NCI-H345 (cell line): ENCODE measurements at places on chromosomes 2 and 18.

- DNase-seq, result no peak
Measured at GRCh38 chr2:119853777-119854399, 94.2 kb downstream of the PTPN4 start.

DNA sequence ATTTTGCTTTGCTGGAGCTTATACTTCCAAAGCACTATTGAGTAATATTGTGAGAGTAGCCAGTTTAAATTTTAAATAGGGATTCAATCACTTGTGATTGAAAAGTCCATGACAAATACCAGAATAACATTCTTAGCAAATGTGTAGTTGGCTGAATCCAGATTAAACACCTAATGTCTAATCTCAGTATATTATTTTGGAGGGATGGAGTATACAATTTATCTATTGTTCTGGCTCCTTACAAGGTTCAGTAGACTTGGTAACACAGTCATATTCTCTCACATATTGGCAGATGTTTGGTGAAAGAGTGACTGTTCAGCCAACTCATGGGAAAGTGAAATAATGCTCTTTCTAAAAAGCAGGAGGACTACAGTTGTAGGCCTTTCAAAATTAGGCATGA lies 2.2 kb downstream of the UGT1A9 start:
- no peak for DNase-seq

DNA sequence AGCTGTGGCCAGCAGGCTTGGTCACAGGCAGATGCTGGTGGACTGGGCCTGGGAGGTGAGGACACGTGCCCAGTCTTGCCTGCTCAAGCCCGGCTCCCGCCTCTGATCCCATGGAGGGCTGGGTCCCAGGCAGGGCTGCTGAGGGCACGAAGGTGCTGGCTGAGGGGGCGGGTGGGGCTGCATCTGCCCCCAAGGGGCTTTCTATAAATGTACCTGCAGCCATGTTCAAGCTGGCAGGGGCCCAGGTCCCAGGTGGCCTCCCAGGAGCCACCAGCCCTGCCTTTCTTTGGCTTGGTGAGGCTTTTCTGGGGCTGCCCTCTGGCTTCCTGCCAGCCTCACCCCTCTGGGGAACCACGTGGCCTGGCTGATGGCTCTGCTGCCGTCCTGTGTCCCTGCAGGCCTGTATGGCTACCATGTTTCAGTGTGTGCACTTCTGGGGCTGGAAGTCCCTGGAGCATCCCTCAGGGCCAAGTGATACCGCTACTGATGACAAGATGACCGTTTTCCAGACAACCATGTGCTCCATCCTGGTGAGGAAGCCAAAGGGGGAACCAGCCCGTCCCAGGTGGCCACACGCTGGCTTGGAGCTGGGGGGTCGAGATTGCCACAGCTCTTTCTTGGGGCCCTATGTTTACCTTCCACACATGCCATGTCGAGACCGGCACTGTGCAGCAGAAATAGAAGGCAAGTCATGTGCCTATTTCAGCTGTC lies 23.2 kb downstream of the HJURP start:
- DNase-seq, result peak; percentile 54

DNA sequence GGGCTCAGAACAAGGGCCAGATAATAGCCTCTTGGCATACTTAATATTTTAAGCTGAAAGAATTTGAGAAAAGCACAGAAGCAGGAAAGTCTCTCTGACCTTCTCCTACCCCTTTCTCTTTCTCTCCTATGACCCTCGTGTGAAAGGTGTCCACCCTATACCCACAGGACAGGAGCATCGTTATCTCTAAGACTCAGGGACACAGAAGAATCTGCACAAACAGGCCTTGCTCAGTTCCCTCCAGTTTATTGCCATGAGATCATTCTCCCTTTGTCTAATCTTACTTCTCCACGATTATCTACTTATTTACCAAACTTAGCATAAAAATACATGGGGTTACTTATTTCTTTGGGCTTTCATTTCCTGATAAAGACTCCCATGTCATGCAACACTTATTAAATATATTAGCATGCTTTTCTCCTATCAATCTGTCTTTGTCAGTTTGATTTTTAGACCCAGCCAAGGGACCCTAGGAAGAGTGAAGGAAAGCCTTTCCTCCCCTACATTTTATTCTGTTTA lies 370.7 kb downstream of the DLGAP1 start:
- no peak for DNase-seq

GRCh38 chr2:112047537-112048235 lies 7.4 kb upstream of the TMEM87B start:
- no peak for DNase-seq

- DNase-seq, result no peak
Measured at GRCh38 chr2:232321817-232322559, 56.6 kb upstream of the ALPP start.

- no peak for DNase-seq
Measured at GRCh38 chr2:200856806-200857205, 7.7 kb downstream of the CLK1 start.

- no peak for DNase-seq
Measured at GRCh38 chr2:190530248-190530900, 4.1 kb downstream of the NEMP2 start.

DNA sequence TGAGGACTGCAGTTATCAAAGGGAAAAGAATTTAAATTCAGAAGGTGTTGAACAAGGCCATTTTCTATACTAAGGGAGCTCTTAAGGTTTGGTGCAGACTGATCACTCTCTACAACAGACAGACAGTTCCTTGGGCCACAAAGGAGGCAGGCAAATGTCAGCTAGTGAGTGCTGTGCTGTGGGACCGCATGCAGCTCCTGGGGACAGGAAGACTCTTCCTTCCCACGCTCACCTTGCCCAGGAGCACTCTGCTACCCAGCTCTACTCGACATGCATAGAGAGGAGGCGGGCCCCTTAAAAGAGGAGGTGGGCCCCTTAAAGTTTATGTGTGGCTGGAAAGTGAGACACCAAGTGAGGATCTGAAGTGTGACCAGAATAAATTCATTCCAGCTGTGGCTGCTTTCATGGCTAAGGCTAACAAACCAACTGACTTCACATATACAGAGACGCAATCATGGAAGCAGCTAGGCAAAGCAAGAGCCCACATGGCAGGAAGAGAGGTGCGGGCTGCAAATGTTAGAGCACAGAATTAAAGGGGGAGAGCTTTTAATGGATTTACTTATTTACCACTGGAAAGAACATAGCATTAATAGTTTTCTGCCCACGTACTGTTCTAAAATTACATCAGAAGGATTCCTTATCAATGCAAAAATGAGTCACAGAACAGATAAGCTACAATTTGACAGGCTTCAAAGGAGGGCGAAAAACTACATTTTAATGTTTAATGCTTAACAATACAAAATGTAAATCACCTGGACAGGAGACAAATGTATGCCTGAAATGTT lies 101.4 kb upstream of the RNU4ATAC start:
- DNase-seq, result no peak

DNA sequence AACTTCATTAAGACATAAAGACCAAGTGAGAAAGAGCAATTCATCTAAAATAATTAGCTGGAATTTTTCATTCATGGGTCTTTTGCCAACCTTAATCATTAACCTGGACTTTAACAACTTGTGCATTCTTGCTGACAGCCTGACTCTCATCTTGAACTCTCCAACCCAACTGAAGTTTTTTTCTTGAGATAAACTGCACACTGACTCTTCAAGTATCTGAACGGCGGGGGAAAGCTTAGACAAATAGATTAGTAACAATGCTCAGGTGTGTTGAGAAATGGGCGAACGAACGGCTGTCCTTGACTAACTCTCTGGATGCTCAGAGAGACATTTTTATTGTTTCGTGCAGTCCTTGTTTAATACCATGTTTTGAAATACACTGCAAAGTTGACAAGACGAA lies 186.0 kb downstream of the DPP10 start:
- no peak for DNase-seq

DNA sequence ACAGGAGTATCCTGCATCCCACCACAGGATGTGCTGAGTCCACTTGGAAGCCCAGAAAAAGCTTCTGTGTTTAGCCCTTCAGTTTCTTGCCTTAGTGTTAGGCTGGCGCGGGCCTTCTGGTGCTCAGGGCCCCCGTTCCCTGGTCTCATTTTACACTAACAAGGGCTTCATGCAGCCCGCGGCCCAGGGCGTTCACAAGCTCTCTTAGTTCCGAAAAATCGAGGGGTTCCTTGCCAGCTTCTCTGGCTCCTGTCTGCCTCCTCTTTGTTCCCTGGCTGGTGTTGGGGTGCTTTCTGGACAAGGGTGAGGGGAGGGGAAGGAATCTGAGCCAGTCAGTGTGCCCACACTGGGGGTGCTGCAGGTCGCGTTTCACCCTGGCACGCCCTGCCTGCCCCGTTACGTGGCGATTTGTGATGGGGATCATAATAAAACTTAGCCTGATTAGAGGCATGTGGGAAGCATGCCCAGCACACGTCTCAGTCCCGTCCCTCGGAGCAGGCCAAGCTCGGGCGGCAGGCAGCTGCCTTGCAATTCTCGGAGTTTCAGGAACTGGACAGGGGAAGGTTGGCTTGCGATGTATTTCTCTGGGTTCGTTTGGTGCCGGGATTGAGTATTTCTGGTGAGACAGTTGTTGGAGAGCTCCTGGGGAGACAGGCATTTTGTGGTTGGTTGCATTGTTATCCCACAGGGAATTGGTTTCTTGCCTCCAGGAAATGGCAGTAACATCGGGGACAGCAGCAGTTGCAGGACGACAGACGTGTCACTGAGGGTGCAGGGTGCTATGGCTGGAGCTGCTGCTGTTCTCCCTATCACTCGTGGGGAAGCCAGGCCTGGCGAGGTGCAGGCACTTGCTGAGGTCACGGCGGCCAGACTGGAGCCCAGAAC lies 22.9 kb downstream of the SH3BP4 start:
- peak; percentile 43 for DNase-seq

DNA sequence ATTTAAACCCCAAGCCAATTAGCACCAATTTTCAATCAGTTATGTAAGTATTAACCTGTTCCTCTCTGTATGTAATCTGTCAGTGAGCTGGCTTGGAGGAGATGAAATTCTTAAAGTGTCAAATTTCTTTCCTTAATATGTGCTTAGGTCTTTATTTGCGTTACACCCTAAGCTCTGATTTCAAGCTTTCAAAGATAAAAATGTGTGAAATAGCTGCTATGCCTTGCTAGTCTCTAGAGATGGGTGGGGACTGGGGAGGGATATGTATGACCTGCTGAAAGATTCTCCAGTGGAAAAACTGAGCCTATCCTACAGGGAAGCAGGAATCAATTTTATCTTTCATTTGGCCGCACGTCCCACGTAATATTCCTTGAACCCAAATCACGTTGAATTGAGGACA lies 264.5 kb downstream of the RND3 start:
- DNase-seq, result no peak

DNA sequence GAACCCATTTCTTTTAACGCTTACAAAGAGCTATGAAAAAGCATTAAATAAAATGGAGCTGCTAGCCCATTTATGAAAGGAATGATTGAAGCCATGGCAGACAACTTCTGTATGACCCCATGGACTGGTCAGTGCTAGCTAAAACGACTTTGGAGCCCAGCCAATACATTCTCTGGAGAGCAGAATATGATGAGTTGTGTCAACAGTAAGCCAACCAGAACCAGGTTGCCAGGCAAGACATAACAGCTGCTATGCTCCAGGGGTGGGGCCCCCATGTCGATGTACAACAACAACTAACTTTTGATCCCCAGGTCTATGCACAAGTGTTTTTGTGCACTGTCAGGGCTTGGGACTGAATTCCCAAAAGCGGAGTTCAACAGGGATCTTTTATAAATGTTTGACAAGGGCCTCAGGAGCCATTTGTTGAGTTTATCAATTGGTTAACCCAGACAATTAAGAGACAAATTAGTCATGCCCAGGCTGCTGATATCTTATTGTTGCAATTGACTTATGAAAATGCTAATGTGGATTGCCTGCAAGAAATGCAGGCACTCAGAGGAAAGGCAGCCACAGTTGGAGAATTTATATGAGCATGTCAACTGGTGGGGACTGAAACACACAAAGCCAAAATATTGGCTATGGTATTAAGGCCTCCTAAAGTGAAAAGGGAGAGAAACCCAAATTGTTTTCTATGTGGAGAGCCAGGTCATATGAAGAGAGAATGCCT lies 64.6 kb upstream of the MYO3B start:
- DNase-seq, result peak; percentile 42

DNA sequence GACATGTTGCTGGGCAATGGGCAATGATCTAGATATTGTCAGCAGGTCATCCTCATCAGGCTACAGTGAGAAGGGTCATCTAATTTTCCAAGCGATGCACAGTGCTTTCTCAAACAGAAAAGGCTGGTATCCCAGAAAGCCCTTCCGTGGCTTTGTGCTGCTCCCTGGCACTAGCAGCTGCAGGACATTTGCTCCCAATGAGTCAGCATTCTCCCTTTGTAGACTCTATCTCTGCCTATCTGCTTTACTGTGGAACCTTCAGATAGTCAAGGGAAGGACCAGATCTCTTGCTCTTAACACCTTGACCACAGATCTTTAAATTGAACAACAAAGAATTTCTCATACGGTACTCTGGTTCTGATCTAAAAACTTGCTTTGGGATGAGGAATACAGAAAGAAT lies 101.4 kb downstream of the CDH2 start:
- no peak for DNase-seq

DNA sequence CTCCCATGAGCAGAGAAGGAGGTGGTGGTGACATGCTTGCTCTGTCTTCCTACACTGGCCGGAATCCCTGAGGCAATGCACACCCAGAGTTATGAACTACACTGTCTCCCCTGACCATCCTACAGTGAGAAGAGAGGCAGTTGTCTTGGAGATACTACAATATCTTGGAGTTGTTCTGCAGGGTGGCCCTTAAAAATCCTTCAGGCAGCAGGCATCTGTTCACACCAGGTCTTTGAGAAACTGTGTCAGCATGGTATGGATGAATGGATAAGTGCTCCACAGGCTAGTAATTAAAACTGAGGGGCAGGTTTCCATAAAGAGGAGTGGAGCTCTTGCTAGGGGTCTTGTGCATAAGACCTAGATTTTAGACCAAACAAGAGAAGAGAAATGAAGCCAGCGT lies 223.7 kb upstream of the COPS8 start:
- DNase-seq, result no peak

GRCh38 chr2:85033388-85033787 lies 62.4 kb downstream of the KCMF1 start:
- DNase-seq, result no peak

- no peak for DNase-seq
Measured at GRCh38 chr18:58247363-58247834, 203.4 kb downstream of the NEDD4L start.

DNA sequence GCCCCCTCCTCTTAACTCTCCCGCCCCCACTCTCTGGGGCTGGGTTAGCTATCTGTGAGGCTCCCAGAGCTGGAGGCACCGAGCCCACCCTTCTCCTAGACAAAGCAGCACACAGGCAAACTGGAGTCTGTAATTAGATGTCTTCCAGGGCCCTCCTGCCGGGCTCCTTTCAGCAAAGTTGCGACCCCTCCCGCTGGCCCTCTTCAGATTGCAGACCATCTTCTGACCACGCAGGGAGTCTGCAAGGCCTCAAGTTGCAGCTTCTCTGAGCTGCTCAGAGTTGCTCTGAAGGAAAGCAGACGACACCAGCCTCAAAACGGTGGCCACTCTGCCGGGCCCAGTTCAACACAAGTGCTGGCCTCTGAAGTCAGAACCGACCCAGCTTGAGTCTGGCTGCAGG lies 228.4 kb upstream of the COPS8 start:
- no peak for DNase-seq

DNA sequence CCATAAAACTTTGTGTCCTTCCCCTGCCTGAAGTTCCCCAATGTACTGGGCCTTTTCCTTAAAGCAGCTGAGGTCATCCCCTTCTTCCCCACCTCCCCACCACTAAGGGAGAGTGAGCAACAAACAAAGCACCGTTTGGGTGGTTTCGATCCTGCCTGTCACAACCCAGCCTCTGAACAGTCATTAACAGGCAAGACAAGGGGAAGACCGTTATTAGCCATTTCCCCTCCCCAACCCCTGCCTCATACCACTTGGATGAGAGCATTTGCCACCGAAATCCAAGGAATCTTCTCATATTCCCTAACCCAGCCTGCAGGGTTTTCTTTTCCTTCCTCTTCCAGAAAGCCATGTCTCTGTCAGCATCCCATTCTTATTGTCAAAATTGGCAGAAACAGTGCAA lies 65.6 kb downstream of the STRADB start:
- no peak for DNase-seq
